Activated CD8-positive, alpha-beta memory T cell treated with anti-CD3 and anti-CD28 coated beads, Interleukin-2, amount 10 ng/mL, durations not matched to agents 7 days and 5 days (primary cell): ENCODE measurements at places on chromosomes 12 and 14. TPM values are rescaled to one million over a fixed set of nuclear protein-coding genes. Genes with fewer than 3 reads are reported as not detected.
A peak's percentile ranks its signal among the peaks of the same experiment; 100 is the strongest.

GRCh38 chr14:50055461-50056228, 60.7 kb downstream of the VCPKMT start:
- no peak for DNase-seq

GRCh38 chr12:127074161-127074560, 1192.8 kb upstream of the TMEM132C start:
- DNase-seq: no peak

GRCh38 chr14:94867946-94868771, 98.2 kb upstream of the GSC start:
- no peak for DNase-seq

DNA sequence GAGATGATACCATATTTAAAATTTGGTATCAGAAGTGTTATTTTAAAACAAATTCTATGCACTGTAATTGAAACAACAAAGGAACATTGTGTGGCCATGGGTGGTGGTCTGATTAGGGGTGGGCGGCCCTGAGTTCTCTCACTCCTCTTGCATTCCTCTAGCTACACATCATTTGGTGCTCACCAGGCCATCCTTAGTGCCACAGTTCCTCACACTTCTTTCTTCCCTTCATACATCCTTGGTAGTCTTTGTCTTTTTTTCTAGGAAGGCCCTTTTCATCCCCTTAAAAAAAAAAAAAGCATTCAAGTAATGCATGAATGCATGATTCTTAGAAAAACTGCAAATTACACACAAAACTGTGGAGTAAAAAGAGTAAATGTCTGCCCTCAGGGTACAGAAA, 2.4 kb upstream of the MANSC4 start:
- no peak for DNase-seq

DNA sequence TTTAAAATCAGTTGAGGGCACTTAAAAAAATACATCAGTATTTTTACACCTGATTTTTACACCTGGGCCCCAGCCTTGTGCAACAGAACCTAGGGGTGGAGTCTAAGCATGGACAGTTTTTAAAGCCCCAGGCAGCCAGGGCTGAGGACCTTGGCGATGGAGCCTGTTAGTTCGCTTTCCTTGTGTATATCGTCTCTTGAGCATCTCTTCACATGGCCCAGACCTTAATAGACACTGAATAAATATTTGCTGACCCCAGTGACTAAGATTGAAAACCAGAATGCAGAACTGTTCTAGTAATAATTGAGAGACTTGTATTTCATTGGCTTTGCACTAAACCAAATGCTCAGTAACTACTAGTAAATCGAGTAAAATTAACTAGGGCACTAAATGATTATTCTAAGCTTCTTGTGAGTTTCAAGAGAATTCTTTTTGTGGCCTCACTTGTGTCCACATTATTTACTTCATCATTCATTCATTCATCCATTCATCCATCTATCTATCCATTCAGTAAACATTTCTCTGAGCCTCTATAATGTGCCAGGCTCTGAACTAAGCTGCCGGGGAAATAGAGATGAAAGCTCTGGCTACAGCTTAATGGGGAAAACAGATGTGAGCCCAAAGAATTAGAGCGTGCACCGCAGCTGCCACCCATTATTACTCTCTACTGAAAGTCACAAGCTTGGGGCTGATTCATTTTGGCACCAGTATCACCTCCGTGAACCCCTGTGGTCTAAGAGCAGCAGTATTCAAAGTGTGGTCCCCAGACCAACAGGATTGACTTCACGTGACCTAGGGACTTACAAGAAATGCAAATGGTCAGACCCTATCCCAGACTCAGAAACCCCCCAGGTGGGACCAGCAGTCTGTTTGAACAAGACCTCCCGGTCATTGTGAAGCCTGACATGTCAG, 30.7 kb upstream of the BCL7A start:
- DNase-seq: peak; percentile 72

GRCh38 chr14:31990926-31991572, 86.1 kb upstream of the ARHGAP5 start:
- DNase-seq: no peak

DNA sequence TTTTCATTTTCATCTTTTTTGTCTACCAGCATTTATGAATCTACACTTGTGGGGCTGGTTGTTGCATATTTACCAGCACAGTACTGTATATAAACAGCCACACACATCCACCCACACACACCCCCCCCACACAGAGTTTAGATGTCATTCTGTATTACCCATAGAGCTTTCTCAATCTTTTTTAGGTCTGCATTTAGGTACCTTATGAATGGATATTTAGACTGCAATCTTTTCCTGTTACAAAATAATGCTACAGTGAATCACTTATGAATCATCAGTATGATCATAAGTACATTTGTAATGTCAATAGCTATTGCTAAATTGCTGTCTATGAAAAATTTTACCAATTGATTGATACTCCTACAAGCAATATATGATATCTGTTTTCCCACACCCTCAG, 67.3 kb upstream of the STK38L start:
- DNase-seq: no peak

DNA sequence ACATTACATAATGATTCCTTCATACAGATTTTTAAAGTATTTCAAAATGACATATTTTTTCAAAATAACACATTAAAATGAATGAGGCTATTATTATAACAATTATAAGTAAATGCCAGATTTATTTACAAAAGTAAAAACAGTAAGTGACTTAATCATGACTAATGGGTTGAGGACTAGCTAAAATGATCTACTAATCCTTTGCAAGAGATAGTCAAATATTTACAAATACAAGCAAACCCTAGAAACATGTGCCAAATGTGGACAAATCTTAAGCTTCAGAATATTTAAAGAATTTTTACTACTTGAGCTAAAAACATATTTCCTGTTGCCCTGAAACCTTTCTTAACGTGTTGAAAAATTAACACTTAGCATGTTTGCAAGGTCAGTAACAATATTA, 74.8 kb downstream of the KIF21A start:
- DNase-seq: no peak

- peak; percentile 76 for DNase-seq
Measured at GRCh38 chr12:47867495-47867941, 37.3 kb downstream of the VDR start.

DNA sequence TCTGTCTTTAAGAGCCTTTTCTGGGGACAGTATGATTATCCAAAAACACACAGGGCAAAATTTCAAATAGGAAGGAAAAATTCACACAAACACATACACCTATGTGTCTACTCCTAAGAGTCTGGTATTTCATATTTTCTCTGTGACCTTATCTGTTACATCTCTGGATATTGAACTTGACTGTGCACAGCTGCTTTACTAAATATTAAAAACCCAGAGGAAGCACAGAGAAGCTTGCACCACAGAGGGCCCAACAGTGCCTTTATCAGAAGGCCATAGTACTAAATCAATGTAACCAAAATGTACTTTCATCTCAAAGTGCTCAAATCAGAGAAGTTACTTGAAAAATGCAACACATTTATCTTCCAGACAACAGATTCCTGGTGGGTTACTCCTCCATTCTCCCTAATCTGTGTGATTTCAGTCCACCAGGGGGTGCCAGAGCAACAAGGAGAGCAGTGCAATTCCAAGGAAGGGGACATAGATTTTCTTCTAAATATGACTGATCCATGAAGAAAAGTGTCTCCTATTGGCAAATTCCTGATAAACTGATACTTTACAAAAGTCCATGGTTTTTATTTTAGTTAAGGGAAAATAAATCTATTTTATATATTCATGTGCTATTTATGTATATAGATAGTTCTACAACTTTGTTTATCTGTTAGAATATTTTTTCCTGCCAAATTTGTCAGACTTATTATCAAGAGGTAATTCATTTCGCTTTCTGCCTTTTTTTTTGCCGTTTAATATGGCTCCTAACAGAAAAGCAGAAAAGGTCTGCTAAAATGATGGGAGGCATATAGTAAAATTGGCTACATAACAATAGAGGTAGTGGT, 617.6 kb downstream of the LRFN5 start:
- no peak for DNase-seq

DNA sequence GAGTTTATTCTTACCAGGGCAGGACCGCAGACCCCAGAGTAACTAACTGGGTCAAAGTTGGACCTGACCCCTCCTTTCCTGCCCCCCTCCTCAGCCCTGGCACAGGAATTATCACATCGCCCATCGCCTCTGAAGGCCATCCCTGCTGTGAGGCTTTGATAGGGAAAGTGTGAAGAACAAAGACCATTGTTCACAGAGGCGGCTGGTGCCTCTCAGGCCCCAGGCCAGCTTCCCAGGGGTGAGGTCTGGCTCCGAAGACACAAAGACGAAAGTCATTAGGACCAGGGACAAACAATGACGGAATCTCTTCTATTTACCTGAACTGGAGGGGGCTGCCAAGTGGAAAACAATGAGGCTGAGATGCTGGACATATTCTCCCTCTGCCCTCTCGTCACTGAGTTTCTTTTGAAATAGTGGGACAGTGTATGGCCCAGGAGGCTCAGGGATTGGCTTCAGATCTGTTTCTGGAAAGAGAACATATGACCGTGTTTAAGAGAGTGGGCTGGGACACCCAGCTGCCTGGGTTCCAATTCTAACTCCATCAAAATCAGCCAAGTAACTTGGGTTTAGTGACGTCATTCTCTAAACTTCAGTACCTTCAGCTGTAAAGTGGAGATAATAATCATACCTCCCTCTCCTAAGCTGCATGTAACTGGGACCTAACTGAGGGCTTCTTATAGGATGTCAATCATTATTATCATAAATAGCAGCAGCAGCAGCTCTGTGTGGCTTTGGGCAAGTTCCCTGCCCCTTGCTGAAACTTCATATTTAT, 769.4 kb downstream of the MED13L start:
- no peak for DNase-seq

- DNase-seq: no peak
Measured at GRCh38 chr14:75751296-75751695, 90.2 kb downstream of the TTLL5 start.

- DNase-seq: no peak
Measured at GRCh38 chr12:105433804-105434203, 103.3 kb downstream of the C12orf75 start.

- DNase-seq: no peak
Measured at GRCh38 chr14:22848351-22849164, 12.2 kb downstream of the MMP14 start.

GRCh38 chr12:131917139-131917710, 11.9 kb upstream of the PUS1 start:
- no peak for DNase-seq

GRCh38 chr14:55519473-55520080, 60.4 kb upstream of the KTN1 start:
- DNase-seq: no peak

DNA sequence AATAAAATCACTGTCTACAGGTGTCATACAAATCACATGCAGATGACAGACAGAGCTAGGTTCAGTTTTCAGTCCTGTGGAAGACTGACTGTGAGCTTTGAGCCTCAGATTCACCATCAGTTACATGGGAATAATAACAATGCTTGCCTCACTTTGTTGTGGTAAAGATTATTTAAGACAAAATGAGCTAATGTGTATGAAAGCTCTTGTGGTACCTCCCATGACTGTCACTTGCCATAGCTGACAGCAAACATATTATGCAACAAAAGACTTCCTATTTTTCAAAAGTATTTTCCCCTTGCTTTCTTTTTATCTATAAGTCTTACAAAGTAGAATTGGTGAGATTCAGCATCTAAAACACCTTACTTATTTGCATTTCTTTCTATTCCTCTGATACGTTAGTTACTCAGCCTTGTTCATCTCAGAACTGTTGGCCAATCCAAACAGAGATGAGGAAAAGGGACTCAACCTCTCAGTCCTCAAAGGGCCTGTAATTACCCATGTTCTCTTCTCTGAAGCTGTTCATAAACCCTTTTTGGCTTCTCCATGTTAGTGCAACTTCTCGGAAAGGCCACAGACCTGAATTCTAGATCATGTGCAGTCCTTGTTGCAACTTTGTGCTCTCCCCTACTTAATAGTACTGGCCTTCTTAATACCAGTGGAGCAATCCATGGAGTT, 8.8 kb upstream of the DDHD1 start:
- DNase-seq: no peak

- no peak for DNase-seq
Measured at GRCh38 chr14:99966912-99967311, 98.3 kb upstream of the EVL start.

GRCh38 chr12:121534495-121535148, 46.2 kb downstream of the KDM2B start:
- DNase-seq: peak; percentile 67

DNA sequence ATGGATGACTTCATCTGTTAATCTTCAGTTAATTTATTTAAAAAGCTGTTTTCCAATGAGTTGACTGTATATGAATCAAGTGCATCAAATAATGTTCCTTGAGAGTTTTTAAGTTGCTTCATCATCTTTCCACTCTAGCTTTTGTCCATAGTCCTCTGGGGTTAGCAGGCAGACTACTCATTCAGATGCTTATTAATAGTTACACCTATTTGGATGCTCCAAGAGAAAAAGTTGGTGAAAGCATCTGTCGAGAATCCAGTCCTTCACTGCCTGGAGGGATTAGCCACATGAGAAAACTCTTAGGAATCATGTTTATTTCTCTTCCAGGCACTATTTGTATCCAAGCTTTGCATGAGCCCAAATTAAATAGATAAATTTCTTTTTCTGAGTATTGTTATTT, 70.2 kb downstream of the DACT1 start:
- no peak for DNase-seq

DNA sequence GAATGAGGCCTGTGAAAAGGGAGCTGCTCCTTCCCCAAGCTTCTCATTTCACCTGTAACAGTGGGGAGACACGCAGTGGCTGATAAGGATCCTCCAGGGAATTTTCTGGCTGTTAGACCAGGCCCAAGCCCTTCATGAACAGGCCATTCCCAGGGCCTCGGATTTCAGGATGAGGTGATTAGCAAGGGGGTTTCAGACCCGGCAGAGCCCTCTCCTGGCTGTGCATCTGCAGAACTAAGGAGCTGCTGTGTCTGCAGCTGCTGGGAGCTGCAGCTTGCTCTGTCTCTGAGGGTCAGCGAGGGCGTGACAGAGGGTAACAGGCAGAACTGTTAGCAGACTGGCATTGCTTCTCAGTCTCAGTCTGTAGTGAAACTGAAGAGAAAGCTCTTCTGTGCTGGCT, 110.4 kb downstream of the KCNA5 start:
- DNase-seq: no peak

- no peak for DNase-seq
Measured at GRCh38 chr12:106126441-106127337, 12.1 kb downstream of the NUAK1 start.

DNA sequence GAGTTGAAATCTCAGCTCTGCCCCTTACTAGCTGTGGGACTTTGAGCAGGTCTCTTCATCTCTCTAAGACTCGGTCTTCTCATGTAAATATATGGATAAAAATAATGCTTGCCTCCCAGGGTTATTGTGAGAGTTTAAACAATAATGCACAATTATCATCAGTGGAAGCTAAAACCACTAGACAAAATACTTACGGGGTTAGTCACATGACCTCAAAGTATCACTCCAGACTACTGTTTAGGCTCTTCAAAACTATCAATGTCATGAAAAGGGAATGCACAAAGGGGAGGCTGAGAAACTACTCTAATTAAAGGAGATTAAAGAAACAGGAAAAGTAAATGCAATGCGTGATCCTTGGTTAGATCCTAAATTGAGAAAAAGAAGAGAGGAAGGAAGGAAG, 24.5 kb upstream of the TSPAN11 start:
- DNase-seq: no peak

Gene IL22
- 0.61 TPM for total RNA-seq

Gene KRT2
- total RNA-seq: not detected

Gene SERPINA10
- total RNA-seq: not detected

Gene TDRD9
- 1.2 TPM for total RNA-seq

Gene AQP5
- total RNA-seq: not detected

Gene USP30
- 8.7 TPM for total RNA-seq

Gene CLEC1A
- total RNA-seq: not detected
